H9 (cell line): ENCODE measurements at places on chromosomes 7 and 10.

DNA sequence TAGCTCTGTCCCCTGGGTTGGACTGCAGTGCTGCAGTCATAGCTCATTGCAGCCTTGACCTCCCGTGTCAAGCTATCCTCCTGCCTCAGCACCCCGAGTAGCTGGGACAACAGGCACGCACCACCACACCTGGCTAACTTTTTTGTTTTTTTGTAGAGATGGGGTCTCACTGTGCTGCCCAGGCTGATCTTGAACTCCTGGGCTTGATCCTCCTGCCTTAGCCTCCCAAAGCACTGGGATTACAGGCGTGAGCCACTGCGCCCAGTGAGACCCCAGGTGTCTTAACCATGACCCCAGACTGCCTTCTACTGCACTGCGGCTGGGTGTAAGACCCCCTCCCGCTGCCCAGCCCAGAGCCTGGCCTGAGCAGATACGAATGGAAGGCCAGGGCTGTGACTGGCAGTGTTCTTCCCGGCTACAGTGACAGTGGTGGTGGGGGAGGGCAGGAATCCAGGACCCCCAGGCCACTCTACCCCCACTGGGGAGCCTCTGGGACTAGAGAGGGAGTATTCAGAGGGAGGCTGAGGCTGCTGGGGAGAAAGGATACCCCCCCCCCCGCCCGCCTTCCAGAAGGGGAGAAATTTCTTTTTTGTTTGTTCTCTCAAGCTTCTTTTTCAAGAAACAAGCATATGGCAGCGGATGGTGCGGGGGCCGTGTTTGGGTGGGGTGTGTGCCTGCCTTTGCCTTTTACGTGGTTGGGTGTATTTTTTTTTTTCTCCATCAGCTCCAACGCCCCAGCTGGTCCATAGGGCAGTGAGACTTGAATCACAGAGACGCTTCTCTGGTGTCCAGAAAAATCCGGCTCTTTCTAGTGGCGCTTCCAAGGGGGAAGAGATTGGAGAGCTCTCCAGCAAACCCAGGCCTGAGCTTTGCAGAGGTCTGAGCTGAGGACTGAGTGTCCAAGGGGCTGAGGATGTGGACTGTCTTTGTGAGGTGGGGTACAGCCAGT, 36.6 kb downstream of the GTF2IRD1 start:
- DNase-seq: no peak
- no peaks in the 10 kb centered on the region; the same call in none of the 2 replicates for H3K27me3 ChIP-seq
- peaks cover 33% of the 10 kb centered on the region for H3K36me3 ChIP-seq
- no peak overlapping the region for H3K4me3 ChIP-seq

DNA sequence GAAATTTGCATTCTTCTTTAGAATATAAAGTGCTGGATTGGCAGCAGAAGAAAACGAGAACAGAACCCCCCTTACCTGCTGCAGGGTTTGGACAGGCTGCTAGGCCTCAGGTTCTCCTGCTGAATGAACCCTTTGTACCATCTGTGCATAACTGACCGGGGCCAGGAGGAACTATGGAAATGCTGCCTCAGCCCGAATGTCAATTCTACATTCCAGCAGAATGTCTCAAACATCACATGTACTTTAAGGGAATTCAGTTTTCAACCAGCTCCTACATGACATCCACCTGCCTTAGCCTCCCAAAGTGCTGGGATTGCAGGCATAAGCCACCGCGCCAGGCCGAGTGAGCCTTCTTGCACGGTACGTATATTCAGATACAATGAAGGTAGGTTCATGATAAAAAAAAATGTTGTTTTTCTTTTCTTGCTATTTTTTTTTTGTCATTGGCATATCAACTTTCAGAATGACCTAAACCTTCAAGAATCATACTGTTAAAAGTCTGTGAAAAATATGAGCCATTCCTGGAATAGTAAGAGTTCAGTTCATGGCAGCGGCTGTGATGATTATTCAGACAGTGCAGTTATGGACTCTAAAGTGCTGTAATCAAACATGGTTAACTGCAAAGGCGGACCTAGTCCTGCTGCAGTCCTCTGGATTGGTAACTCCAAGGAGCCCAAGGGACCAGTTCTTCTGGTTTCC, 84.4 kb upstream of the TNS3 start:
- DNase-seq: no peak
- H3K4me1 ChIP-seq: no peaks in the 10 kb centered on the region; the same call in 1 of the 2 replicates
- H3K27me3 ChIP-seq: no peaks in the 10 kb centered on the region
- no peak overlapping the region for H3K4me3 ChIP-seq
- H3K27ac ChIP-seq: no peak overlapping the region
- H3K36me3 ChIP-seq: no peaks in the 10 kb centered on the region

DNA sequence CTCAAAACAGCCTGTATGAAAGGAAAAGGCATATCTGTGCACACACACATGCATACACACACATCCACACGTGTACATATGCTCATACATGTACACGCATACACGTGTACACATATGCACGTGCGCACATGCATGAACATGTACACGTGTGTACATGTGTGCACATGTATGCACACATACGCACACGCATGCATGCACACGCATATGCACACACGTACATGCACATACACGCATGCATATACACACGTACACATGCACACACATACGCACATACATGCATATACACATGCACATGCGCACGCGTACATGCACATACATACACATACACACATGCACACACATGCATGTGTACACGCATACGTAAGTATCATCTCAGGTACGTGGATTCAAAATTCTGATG, 19.4 kb downstream of the DIP2C start:
- H3K4me1 ChIP-seq: peaks cover 4% of the 10 kb centered on the region; the same call in 1 of the 2 replicates
- H3K4me3 ChIP-seq: no peak overlapping the region
- H3K27ac ChIP-seq: no peak overlapping the region

DNA sequence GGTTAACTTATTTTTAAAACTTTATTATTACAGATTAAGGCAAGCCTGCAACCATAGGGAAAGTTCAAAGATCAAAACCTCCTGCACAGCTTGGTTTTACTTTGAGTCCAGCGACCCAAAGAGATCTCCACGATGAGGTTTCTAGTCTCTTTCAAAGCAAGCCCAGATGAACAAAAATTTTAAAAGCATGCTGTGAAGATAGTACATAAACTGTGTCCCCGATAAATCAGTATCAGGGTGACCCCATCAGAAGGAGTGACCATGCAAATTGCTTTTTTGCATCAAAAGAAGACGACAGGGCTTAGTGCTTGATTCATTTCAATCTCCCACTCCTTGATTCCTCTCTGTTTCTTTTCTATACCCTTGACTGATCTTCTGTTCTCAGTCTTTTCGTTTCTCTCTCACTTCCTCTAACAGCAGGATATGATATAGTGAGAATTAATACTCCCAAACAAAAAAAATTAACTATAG, 16.0 kb upstream of the DNTT start:
- no peak for DNase-seq
- H3K27me3 ChIP-seq: no peaks in the 10 kb centered on the region
- no peaks in the 10 kb centered on the region for H3K36me3 ChIP-seq

GRCh38 chr7:102318482-102318971, 31.9 kb downstream of the SH2B2 start:
- H3K27ac ChIP-seq: no peak overlapping the region
- H3K4me1 ChIP-seq: no peaks in the 10 kb centered on the region; the same call in 1 of the 2 replicates
- no peak for DNase-seq
- no peak overlapping the region for H3K4me3 ChIP-seq

- no peak for DNase-seq
- no peak overlapping the region for H3K4me3 ChIP-seq
- no peaks in the 10 kb centered on the region for H3K27me3 ChIP-seq
- H3K36me3 ChIP-seq: peaks cover 57% of the 10 kb centered on the region
- no peaks in the 10 kb centered on the region; the same call in 1 of the 2 replicates for H3K4me1 ChIP-seq
- no peak overlapping the region for H3K27ac ChIP-seq
Measured at GRCh38 chr7:6443372-6443941, 4.3 kb downstream of the DAGLB start.

DNA sequence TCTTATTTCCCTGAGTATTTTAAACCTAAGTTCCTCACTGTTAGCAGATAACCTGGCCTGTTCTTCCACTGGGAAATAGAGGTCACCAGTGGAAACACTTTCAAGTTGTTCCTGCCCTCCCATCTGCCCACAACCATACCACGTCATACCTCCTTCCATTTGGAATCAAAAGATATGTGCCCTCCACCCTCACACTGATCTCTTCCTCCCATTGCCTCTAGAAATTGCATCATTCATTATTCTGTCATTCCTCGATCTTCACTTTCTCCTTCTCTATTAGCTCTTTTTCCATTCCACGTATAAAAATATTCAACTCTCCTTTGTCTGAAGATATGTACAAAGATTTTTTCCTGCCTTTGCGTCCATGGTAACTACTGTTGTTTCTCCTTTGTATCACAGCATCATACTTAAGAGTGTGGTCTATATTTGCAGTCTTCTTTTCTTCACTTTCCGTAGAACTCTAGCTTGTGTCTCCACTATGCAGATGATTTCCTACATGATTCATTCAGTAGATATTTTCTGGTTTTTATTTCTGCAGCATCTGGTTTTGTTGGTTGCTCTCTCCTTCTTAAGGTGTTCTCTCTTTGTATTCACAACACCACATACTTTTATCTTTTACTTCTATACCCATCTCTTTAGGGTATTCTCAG, 312.3 kb downstream of the REEP3 start:
- H3K27ac ChIP-seq: no peak overlapping the region
- H3K27me3 ChIP-seq: no peaks in the 10 kb centered on the region
- H3K4me1 ChIP-seq: no peaks in the 10 kb centered on the region; the same call in 1 of the 2 replicates

DNA sequence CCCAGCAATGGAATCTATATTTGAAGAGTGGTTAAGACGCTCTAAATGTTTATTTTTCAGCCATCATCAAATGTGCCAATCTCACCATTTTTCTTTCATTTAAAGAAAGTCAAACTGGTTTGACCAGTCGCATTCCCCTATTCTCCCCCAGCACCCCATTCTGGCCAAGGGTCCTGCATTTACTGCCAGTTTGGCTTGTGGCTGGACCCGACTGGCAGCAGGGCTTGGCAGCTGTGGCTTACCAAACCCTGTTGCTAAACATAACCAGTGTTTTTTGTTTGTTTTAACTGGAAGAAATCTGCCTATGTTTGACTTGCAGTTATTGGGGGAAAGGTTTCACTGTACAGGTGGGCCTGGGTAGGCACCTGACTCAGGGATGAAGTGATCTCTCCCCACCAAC, 116.3 kb downstream of the CYP26A1 start:
- H3K27me3 ChIP-seq: no peaks in the 10 kb centered on the region
- H3K4me1 ChIP-seq: peaks cover 8% of the 10 kb centered on the region; the same call in 1 of the 2 replicates
- H3K4me3 ChIP-seq: no peak overlapping the region
- no peaks in the 10 kb centered on the region for H3K36me3 ChIP-seq
- H3K27ac ChIP-seq: no peak overlapping the region

DNA sequence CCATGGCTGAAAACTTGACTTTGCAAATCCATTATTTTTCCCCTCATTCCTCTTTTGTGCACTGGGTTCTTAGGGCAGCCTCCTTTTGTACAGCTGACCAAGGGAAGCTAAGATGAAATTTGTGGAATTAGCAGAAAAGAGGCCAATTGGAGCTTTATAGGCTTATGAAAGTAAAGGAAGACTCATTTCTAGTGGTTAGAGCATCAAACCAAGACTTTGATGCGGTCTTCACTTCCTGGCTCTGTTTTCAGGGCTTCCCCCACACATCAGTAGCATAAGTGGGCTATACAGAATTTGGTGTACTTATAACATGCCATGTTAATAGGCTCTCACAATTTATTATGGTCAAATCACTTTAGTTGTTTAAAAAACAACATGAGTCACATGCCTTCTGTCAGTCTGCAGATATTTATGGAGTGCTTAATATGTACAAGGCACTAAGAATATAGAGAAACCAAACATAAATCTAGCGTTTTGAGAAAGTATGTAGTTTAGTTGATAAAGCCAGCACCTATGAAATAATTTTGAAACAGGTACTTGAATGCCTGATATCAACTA, 5.7 kb downstream of the AUTS2 start:
- no peak for DNase-seq
- no peaks in the 10 kb centered on the region; the same call in 1 of the 2 replicates for H3K4me1 ChIP-seq
- no peaks in the 10 kb centered on the region for H3K36me3 ChIP-seq
- H3K4me3 ChIP-seq: no peak overlapping the region

DNA sequence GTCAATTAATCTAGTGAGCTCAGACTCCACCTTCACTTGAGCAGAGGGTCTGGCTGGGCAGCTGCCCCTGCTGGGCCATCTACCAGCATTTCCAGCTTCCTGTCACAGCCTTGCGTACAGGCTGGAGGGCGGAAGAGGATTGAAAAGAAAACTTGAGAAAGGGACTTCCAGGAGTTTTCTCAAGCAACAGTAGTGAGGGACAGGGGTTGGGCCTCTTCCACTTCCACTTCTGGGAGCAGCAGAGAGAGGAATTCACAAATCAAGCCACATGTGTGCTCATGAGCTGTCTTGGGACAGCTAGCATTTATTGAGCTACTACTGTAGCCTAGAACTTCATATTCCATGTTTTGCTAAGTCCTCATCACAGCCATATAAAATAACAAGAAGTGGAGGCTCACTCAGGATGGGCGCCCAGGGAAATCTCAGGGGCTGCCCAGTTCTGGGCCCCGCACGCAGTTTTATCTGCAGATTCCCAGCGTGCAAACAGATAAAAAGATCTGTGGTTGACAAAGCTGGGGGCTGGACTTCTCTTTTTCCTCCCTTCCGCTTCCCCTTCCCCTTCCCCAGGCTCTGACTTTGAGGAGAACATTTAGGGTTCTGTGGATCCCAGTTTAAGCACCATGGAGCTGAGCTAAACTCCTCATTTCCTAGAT, 135.8 kb downstream of the RGS10 start:
- no peaks in the 10 kb centered on the region for H3K4me1 ChIP-seq
- no peak overlapping the region; the same call in 2 of the 3 replicates for H3K4me3 ChIP-seq
- H3K36me3 ChIP-seq: no peaks in the 10 kb centered on the region
- no peak overlapping the region for H3K27ac ChIP-seq

DNA sequence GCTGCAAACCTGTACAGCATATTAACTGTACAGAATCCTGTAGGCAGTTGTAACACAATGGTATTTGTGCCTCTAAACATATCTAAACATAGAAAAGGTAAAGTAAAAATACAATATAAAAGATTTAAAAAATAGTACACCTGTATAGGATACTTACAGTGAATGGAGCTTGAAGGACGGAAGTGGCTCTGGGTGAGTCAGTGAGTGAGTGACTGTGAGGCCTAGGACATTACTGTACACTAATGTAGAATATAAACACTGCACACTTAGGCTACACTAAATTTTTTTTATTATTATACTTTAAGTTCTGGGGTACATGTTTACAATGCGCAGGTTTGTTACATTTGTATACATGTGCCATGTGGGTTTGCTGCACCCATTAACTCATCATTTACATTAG, 97.3 kb upstream of the STK17A start:
- no peak for DNase-seq
- H3K27me3 ChIP-seq: no peaks in the 10 kb centered on the region
- no peak overlapping the region for H3K4me3 ChIP-seq
- H3K4me1 ChIP-seq: peaks cover 4% of the 10 kb centered on the region; the same call in 1 of the 2 replicates
- H3K36me3 ChIP-seq: no peaks in the 10 kb centered on the region

- H3K4me1 ChIP-seq: no peaks in the 10 kb centered on the region
- peaks cover 6% of the 10 kb centered on the region for H3K36me3 ChIP-seq
- no peaks in the 10 kb centered on the region for H3K27me3 ChIP-seq
- DNase-seq: no peak
Measured at GRCh38 chr10:7320072-7320471, 90.8 kb downstream of the SFMBT2 start.

DNA sequence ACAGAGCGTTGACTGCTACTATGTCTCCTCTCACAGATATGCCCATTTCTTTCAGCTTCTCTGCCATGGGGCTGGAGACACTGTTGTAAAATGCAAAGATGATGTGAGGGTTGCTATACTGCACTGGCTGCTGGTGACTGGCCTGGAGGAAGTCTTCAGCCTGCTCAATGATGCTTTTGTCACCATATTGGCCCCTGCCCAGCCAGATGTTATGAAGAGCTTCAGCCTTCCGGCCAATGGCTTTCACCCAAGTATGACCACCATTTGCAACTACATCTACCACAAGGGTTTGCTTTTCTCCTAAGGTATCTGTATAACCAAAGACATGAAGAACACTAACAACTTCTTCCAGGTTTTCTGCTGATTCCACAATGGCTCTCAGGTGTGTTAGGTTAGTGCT, 1.6 kb downstream of the C7orf25 start:
- no peaks in the 10 kb centered on the region for H3K27me3 ChIP-seq
- H3K4me1 ChIP-seq: peaks cover 12% of the 10 kb centered on the region
- peak overlapping the region; percentile 92; the same call in 2 of the 3 replicates for H3K4me3 ChIP-seq
- H3K36me3 ChIP-seq: peaks cover 24% of the 10 kb centered on the region
- no peak overlapping the region for H3K27ac ChIP-seq
